Effector memory CD8-positive, alpha-beta T cell (primary cell): ENCODE measurements at places on chromosomes 4 and X.

- DNase-seq: no peak
These were observed 227.6 kb downstream of the NR3C2 start for GRCh38 chr4:148214529-148215166.

GRCh38 chr4:110787109-110787508, 164.2 kb upstream of the PITX2 start:
- DNase-seq: no peak

GRCh38 chrX:87518504-87518903, 902 bp downstream of the KLHL4 start:
- DNase-seq: no peak

DNA sequence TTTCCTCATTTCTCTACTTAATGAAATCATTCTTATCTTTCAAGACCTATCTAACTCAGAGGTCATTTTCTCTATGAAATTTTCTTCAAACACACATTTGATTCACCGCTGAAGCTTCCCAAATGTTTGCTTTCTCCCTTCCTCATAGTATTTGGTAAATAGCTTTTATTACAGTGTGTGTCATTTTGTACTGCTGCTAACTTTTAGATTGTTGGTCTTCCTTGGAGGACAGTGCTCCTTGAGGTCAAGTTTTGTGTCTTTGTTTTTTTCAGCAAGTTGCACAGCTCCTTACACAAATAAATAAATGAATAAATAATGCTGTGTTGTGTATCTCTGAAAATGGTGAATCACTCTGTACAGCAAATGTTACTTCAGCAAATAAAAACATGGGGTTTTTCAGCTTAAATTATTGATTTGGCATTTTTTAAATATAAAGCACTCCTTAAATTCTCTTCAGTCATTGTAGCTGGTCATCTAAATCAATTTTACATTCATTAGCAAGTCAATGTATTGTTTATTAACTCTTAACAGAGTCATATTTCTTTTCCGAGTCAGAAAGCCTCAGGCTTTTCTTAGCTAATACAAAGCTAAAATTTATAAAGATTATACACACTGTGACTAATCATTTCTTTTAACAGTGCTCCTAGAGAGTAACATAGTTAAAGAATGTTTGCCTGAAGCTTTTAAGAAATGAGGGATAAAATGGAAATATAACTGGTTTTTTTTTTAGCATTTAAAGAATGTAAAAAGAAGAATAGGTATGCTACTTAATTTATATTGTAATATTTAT, 30.1 kb upstream of the MAD2L1 start:
- no peak for DNase-seq

- no peak for DNase-seq
These were observed 287.4 kb downstream of the NR3C2 start for GRCh38 chr4:148154769-148155168.

DNA sequence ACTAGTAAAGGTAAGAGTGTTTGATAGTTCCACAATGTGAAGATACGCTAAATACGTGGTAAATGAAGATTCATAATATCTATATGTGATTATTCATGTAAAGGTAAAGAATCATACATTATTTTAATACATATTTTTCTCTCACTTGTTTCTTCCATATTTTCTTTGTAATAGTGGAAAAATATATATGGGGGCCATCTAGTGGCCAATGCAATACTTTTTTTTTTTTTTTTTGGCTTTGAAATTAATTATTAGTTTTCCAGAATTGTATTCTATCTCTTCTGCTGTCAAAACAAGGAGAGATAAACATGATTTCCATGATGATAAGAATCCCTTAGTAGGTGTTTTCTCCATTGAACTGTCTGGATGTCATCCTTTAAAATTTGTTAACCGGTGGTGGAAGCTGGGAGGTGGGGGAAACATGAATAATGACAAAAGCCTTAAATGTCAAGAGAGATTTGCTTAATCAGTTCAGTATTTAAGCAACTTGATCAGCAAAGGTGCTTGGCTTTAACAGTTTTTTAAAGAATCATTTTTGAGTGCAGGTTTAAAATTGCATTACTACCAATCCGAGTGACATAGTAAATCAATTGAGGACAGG, 508.7 kb upstream of the HTR2C start:
- DNase-seq: no peak
